Stimulated activated naive CD4-positive, alpha-beta T cell treated with Interleukin-2 at 50 U/mL for 16 hours (primary cell): ENCODE measurements at places on chromosomes 11 and 22.

DNA sequence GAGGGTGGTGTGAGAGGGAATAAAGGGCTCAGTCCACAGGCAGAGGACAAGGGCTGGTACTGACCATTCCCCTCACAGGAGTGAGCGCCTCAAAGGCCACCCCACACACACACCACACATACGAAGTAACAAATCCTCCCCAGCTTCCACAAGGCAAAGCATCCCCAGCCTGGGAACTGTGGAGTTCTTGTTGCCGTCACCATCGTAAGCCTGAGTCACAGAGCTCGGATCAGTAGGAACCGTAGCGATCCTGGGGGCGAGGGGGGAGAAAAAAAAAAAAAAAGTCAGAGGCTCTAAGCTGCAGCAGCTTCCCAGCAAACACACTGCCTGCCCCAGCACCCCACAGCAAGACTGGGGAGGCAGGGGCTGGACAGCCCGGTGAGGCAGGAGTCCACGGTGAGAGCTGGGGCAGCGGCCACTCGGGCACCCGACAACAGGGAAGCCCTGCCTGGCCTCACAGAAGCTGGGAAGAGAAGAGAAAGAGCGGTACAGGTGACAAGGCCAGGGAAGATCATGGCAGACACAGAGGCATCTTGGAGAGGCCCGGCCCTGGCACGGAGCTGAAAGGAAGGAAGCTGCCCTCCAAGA lies 11.3 kb downstream of the ARFGAP2 start:
- DNase-seq: no peak

GRCh38 chr11:116467823-116468222 lies 305.0 kb downstream of the BUD13 start:
- DNase-seq: no peak

- DNase-seq: no peak
Observed at GRCh38 chr22:24161909-24162308, 19.4 kb upstream of the SUSD2 start.

DNA sequence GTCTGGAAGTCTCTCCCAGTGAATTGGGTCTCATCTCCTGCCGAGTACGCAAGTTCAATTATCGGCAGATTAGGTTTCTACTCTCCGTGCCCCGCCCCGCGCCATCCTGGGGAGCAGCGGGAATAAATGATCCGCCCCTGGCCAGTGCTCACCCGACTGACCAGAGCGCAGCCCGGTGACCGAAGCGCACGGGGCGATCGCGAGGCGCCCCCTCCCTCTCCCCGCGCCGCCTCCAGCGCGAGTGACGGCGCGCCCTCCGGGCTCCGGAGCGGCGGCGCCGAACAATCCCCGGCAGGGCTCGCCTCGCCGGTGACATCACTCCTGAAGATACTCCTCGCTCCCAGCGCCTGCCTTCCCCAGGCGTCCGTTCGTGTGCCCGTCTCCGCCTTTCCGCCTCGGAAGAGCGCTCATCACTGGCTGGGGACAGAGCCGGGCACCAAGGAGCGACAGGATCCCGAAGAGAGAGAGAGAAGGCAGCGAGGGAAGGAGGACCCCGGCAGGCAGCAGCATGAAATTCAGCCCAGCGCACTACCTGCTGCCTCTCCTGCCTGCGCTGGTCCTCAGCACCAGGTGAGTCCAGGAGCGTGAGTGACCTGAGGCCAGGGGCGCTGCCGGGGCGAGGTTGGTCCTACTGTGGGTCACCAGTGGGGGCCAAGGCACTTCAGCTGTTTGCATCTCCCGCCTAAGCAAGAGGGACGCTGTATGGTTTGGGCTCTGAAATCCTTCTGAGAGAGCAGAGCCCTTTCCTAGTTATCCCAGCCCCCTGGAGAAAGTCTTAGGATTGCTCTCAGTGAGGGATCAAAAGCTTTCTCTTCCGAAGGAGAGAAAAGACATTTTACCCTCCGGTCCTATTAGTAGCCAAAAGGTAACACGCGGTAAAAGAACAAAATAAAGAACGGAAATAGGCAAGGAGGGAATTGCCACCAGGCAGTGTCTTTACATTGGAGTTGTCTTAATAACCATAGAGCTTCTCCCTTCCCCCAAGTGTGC lies at the start of gene LUZP2:
TSS of gene LUZP2 (plus strand) at position 318 of the 990 bp plus-strand sequence.
- DNase-seq: no peak

DNA sequence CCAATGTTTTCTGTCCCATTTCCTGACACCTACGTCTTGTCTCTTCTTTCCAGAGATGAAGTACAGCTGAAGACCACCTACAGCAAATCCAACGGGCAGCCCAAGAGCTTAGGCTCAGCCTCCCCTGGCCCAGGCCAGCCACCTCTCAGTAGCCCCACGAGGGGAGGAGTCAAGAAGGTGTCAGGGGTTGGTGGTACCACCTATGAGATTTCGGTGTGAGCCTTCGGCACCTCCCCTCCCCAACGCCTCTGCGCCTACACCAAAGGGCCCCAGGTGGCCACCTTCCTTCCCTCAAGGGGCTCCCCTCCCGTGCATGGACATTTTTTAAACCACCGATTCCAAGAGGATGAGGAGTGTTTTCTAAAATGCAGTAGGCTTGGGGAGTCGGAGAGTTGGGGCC lies 12.2 kb downstream of the MED19 start:
- no peak for DNase-seq

DNA sequence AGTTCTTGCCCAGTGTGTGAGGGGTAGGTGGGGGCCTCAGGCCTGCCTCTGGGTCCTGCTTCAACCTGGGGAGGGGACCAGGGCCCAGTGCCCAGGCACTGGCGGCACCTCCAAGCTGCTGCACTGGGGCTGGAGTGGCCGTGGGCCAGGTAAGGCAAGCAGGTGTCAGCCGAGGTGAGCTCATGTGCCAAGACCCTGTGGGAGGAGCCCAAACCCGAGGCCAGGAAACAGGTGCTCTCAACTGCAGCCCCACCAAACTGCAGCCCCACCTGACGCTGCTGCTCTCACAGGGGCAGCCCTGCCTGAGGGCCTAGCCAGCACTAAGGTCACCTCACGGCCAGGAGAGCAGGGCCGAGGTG lies 18.1 kb upstream of the GNB1L start:
- DNase-seq: no peak

DNA sequence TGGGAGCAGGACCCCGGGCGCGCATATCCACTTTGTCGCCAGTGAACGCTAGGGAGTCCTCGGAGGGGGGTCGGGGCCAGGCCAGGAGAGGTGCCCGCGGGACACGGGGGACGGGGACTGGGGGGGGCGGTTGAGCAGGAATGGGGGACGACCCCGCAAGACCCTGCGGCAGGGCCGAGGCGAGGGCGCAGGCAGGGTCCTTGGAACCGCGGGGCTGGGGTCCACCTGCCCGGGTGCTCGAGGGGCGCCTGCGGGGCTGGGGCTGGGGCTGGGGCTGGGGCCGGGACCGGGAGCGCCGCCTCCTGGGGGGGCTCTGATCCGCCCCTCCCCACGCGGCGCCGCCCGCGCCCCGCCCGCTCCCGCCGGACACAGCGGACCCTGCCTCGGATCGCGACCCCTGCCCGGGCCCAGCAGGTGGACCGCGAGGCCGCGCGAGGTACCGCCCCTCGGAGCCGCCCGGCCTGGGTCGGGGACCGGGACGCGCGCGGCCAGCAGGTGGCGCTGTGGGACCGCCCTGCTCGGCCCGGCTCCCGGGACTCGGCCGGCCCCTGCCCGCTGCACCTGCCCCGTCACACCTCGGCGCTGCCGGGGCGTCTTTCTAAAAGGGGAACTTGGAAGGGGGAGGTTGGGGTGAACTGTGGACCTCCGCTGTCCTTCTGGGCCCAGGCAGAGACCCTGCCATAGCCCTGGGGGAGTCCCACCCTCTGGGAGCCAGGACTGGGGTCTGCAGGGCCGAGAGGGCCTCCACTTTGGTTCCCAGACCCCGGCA lies 11.0 kb downstream of the CRELD2 start:
- DNase-seq: peak; percentile 58

- DNase-seq: no peak
Observed at GRCh38 chr11:89536926-89537325, 45.8 kb upstream of the NOX4 start.

DNA sequence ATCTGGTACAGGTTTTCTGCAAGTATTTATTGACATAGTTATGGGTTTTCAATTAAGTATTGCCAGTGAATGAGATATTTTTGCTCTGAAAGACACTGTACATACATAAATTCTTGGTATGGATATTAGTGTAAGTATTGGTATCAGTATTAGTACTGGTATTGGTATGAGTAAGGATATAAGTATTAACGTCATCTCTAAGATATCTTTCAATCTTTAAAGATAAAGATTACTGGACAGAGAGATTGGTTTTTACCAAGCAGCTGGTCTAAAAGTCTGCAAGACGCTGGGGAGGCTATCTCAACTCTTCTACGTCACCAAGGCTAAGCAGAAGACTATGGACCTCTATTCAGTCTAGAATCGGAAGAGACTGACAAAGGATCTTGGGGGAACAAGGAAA lies 234.5 kb downstream of the NXPE2 start:
- no peak for DNase-seq

GRCh38 chr11:74870485-74870884 lies 78.4 kb downstream of the XRRA1 start:
- no peak for DNase-seq

GRCh38 chr11:123065621-123066020 lies 3.7 kb upstream of the HSPA8 start:
- DNase-seq: no peak

DNA sequence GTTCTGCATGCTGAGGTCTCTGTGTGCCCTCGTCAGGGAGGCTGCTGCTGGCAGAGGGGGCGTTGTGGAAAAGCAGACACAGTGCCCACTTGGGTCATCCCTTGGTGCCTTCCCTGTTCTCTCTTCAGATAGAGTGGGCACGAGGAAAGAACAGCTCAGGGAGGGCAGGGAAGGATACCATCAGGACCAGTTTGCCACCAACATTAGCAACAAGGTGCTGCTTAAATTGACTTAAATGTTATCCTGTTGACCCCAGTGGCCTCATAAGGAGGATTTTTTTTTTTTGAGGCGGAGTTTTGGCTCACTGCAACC lies 91.2 kb downstream of the BCR start:
- DNase-seq: no peak

GRCh38 chr22:46758867-46759290 lies 3.6 kb upstream of the TBC1D22A start:
- DNase-seq: peak; percentile 40

GRCh38 chr22:19705181-19705934 lies 8.9 kb upstream of the SEPTIN5 start:
- DNase-seq: no peak

DNA sequence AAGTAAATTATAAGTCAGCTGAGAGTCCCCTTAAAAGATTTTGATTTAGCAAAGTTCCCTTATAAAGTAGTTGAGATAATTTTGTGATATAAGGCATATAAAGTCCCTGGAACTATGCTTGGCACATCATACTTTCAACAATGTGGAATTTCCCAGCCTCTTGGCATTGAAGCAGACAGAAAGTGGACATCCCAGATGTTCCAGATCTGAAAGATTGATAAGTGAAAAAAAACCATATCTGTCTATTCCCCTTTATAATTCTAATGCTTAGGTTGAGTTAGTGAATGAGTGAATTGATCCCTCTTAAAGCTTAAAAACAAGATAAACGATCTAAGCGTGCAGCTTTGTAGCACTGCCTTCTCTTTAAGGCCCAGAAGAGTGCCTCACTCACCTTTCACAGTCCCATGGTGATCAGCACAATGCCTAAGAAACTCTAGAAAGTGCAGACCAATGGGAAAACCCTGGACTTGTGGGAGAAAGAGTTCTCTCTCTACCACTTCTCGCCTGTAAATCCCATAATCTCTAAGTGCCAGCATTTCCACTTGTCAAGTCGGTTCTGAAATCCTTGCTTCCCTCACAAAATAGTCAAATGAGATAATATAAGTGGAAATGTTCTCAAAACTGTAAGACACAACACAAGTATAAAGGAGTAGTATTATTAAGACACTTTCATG lies 17.8 kb downstream of the FIBIN start:
- DNase-seq: no peak

DNA sequence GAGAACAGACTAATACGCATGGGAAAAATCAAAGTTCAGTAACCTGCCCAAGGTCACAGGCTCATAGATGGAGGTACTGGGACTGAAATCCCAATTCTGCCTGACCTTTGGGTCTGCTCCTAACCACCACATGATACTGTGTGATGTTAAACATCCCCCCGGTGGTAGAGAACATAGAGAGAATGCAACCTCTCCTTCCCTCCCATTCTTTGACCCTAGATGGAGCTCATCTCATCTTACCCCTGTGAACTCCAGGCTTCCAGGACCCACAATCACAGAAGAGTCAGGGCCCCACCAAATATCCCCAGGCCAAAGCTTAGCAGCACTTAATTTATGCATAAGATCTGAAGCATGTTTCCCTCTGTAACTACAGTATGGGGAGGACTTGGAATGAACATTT lies 198.5 kb downstream of the MYO18B start:
- no peak for DNase-seq

DNA sequence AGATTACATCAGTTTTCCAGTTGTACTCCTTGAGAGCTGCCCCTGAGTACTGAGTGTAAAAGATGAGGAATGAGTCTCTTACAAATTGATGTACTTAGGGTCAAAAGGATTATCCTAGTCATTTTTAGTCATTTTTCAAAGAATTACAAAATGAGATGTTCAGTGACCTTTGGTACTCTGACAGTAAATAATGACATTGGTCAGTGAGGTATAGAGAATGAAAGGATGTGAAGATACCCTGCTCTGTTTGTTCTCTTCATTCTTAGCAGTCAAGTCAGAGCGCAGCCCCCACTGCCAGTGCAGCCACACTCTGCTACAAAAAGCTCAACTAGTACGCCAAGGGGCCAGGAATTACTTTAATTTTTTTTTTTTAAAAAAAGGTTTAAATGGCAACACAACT lies 4.1 kb upstream of the ESAM start:
- no peak for DNase-seq

DNA sequence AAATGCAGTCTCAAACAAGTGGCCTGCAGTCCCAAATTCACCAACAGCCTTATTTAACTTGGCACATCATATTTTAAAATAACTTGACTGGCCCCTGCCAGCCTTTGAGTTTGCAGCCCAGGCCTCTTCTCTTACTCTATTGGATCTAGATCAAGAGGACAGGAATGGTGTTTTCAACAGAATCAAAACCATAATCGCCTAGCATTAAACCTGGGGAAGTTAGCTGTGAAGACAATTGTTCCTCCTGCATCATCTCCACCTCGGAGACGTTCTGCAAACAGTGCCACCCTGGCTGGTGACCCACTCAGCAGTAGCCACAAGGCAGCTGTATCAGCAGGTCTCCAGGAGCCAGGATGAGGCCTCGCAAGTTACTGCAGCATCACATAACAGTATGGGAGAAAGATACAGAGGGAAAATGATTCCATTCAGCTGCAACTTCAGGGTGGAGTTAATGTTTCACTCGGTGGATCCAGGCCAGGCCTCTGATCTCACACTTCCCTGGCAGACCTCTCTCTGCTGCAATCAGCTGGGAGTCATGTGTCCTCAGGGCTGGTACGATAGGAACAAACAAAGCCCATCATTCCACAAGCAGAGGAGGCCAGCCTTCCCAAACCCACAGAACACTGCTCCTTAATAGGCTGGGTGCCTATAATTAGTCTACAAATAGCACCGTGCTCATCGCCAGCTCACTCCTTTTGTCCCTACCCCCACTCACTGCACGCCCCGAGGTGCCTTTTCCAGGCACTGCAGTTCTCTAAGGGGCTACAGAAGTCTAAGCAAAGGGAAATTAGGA lies 18.6 kb upstream of the SCN2B start:
- DNase-seq: no peak

- no peak for DNase-seq
Observed at GRCh38 chr22:35835998-35836691, 118.5 kb downstream of the APOL5 start.
